Stimulated activated memory B cell treated with anti-CD40 and anti-IgM and Interleukin-4, amounts not matched to agents 10 μg/mL and 1 μg/mL and 100 μg/mL, for 72 hours (primary cell): ENCODE measurements at places on chromosomes 2 and 18.

GRCh38 chr2:152454960-152455359 is 120.0 kb downstream of the FMNL2 start:
- no peak for ATAC-seq

- no peak for ATAC-seq
Observed at GRCh38 chr18:25058521-25058920, 293.4 kb downstream of the ZNF521 start.

GRCh38 chr2:128594651-128594910 is 275.9 kb upstream of the HS6ST1 start:
- no peak for ATAC-seq

- ATAC-seq = no peak
Observed at GRCh38 chr2:18272148-18272494, 288.3 kb downstream of the RDH14 start.

DNA sequence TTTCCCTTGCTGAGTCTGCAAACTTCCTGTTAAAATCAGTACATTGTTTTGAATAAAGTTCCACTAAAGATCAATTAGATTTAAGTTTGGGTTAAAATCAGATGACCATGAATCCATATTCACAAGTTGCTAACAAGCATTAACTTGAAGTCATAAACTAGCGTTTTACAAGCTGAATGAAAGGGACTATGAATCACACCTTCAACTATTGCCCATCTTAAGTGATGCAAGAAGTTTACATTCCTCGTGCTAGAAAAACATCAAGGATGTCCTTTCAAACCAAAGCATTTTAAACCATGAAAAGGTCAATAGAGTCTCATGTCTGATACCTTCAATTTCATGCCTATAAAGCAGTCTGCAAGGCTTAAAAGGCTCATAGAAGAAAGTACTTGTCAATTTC is 257.2 kb upstream of the SYT4 start:
- no peak for ATAC-seq

GRCh38 chr2:215454519-215455246 is 18.8 kb upstream of the FN1 start:
- no peak for ATAC-seq

- no peak for ATAC-seq
Observed at GRCh38 chr2:233768076-233768475, 8.0 kb downstream of the UGT1A1 start.

GRCh38 chr2:144477957-144478311 is 42.0 kb downstream of the ZEB2 start:
- no peak for ATAC-seq

- no peak for ATAC-seq
Observed at GRCh38 chr18:13241083-13241892, 22.7 kb downstream of the LDLRAD4 start.

- ATAC-seq = no peak
Observed at GRCh38 chr2:16141641-16141921, 201.2 kb downstream of the MYCN start.

GRCh38 chr2:75022516-75022915 is 64.1 kb downstream of the POLE4 start:
- no peak for ATAC-seq

DNA sequence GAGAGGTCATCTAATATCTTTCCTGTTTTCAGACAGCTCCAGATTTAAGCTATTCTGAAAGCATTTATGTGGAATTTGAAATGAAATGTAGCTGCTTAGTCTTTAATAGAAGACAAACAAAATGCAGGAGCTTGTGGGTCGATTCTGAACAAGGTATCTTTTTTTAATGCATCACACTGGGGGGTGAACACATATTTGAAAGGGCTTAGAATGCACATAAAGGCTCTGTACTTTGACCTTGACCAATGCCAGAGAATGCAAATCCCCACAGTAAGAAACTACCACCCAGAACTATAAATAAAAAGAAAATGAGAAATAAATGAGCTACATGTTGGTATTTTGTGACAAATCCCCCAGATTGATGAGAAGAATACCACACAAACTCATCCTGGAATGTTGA is 489.3 kb downstream of the PIK3C3 start:
- ATAC-seq = no peak

DNA sequence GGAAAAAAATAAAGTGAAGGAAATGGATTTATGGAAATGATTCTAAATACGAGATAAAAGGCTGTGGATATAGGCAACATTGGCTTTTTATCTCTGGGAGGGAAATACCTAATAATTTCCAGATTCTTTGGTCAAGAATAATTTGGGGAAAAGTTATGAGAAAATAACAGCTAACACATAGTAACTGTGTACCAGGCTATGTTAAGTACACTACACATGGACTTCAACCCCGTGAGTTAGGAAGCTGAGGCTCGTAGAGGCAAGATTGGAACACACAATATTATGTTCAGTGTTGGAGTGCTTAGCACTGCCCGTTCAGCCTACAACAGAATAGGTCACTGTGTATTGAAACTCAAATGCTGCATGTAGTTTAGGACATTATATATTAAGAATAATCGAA is 34.3 kb upstream of the GPD2 start:
- ATAC-seq = no peak

DNA sequence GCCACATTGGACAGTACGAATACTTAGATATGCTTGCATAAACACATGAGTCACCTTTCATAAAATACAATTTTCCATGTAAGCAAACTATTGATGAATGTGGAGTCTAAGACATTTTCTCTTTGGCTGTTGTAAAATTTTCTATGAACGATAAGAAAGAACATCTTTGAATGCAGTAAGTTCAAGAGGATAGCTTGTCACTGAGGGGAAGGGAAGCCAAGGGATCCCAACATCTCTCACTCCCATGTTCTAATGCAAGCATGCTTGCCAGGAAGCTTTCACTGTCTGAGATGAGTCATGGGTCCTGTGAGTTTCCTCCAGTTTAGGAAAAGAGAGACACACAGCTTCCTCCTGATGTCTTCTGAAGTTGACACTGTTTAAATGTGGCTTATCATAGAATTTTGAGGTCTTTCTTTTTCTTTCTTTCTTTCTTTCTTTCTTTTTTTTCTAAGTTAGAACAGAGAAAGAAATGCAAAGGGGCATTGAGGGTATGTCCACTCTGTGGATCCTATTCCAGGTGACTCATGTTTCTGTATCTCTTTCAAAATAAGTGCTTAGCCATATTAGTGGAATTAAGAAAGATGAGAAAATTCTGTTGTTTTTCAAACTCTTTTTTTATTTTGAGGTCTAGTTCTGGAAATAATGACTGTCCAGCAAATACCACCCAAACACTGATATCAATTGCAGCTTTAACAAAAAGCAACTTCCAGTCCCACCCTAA is 146.6 kb downstream of the RDH14 start:
- no peak for ATAC-seq

- no peak for ATAC-seq
Observed at GRCh38 chr2:173187941-173188788, 112.5 kb downstream of the MAP3K20 start.

DNA sequence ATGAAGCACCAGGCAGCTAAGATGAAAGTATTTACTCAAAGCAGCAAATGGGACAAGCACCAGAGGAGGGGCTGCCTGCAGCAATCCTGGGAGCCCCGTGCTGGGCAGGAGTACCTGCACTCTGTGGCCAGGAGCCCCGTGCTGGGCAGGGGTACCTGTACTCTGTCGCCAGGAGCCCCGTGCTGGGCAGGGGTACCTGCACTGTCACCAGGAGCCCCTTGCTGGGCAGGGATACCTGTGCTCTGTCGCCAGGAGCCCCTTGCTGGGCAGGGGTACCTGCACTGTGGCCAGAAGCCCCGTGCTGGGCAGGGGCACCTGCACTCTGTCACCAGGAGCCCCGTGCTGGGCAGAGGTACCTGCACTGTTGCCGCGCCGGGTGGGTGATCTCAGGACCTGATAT is 158.6 kb downstream of the MYT1L start:
- no peak for ATAC-seq

DNA sequence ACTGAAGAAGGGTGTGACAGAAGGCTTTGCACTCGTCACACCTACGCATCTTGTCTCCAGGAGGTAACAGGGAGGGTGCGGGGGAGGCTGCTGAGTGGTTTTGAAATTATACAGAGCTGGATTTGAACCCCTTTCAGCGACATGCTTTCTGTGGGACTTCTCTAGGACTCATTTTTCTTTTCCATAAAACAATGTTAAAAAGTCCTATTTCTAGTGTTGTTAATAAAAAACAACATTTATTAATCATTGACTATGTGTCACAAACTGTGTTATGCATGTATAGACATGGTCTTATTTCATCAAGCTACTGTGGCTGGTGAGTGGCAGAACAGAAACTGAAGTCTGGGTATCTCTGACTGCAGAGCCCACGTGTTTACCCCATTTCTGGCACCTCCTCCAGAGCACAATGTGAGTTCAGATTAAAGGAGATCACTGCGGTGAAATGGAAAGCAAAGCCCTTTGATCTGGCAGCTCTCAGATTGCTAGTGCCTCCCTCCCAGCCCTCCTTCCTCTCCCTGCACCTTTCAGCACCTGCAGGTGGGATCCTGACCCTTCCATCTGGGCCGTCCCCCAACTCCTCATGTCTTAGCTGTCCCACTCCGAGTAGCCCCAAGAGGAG is 315.5 kb upstream of the MYT1L start:
- ATAC-seq = no peak

GRCh38 chr2:238290091-238290509 is 1.7 kb upstream of the PER2 start:
- no peak for ATAC-seq

DNA sequence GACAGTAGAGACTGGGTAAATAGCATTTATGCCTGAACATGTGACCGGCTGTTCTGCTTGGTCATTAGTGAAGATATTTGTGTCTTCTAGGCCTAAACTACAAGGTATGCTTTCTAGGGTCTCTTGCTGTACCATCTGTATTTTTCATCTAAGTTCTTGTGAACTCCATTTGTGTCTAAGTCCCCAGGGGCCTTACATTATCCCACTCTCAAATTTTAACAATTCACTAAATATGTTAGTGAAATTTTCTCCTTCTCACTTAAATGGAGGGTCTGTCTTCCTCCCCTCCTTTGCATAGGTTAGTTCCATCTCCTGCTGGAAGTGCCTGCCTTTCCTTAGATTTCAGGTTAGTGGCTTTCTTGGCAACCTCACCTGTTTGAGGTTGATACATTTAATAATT is 382.6 kb downstream of the RAD51AP2 start:
- ATAC-seq = no peak

DNA sequence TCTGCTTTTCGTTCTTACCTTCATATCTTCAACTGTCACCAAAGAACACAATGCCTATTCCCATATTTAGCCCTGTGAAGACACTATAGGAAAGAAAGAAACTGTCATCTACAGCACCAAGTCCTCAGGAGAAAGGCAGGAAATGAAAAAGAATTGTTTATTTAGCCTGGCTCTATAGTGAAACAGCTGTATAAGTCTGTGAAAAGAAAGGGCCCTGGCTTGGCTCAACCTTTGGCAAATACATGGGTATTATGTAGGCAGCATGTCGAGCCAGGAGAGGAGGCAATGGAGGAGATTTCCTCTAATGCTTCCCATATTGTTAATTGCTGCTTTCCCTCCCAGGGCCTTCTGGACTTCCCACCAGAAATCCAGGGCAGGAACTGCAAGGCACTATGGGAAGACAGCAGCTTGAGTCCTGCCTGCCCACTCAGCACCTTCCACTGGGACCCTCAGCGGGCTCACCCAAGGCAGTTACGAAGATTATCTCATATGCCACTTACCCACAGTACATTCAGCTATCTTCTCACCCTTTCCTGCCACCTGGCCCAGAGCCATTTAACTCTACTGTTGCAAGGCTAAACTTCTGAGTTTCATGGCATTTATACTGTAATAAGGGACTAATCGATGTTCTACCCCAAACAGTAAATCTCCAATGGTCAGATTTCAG is 30.1 kb downstream of the SLC8A1 start:
- ATAC-seq = no peak

GRCh38 chr2:169911119-169911518 is 83.9 kb downstream of the UBR3 start:
- no peak for ATAC-seq

- ATAC-seq = no peak
Observed at GRCh38 chr2:76252704-76253103, 542.0 kb upstream of the GCFC2 start.

GRCh38 chr2:151486053-151486452 is 76.4 kb downstream of the RIF1 start:
- ATAC-seq = no peak

DNA sequence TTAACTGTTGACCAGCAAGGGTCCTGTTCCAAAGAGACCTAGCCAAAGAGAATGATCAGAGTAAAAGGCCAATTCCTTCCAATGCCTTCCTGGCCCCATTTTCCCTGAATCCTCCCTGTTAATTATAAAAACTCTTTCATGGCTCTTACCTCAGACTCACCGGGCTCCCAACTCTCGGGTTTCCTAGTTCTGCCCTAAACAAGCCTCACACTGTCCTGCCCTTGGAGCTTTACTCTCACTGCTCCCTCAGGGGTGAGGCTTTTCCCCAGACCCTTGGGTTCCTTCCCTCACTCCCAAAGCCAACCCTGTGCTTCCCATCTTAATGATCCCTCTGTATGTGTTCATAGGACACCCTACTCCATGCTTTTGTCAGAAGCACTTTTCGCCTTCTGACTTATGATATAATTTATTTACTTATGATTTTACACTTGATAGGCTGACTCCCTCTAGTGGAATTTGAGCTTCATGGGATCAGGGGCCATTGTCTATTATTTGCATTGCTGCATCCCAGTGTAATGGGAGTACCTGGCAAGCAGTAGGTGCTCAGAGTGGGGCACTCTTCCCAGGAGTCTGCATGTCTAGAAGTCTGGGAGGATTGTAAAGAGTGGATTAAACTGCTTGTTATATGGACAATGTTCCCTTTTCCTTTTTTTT is 29.9 kb upstream of the ZNG1B start:
- no peak for ATAC-seq
